Endothelial cell of umbilical vein (primary cell): ENCODE measurements at places on chromosomes 13 and 19. TPM values are rescaled to one million over a fixed set of nuclear protein-coding genes. Genes with fewer than 3 reads are reported as not detected.

Gene TMEM238
- total RNA-seq: 0.35 TPM in 1 of 2 replicates, not detected in the other

GRCh38 chr13:81987159-81987558, 1646.2 kb upstream of the SPRY2 start:
- no peak for DNase-seq

Gene ZNF540
- 0.75 and 0.83 TPM in 2 replicates for total RNA-seq

GRCh38 chr13:24233351-24233901, 72.9 kb downstream of the SPATA13 start:
- DNase-seq: peak; percentile 37

- no peak for DNase-seq
Measured at GRCh38 chr19:49338023-49338677, 2.9 kb downstream of the CD37 start.

DNA sequence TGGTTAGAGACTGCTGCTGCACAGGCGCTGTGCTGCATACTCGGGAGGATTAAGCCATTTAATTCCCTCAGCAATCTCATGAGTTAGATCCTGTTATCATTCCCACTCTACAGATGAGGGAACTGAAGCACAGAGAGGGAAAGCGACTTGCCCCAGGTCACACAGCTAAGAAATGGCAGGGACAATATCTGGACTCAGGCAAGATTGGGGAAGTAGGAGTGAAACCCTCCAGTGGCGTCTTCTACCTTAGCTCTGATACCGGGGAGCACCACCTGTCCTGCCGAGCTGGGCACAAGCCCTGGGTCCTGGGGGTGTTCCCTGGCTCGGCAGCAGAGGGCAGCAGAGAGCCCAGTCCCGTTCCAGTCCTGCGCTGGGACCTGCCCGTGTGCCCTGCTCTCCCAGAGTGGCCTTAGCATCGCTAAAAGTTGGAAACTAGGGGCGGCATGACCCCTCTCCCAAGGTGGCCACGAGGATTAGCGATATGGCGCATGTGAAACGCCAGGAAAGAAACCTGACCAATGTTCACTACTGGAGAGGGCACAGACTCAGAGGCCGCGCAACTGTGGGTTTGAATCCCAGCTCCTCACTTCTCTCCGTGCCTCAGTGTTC, 20.5 kb downstream of the CYTH2 start:
- peak; percentile 65 for DNase-seq

DNA sequence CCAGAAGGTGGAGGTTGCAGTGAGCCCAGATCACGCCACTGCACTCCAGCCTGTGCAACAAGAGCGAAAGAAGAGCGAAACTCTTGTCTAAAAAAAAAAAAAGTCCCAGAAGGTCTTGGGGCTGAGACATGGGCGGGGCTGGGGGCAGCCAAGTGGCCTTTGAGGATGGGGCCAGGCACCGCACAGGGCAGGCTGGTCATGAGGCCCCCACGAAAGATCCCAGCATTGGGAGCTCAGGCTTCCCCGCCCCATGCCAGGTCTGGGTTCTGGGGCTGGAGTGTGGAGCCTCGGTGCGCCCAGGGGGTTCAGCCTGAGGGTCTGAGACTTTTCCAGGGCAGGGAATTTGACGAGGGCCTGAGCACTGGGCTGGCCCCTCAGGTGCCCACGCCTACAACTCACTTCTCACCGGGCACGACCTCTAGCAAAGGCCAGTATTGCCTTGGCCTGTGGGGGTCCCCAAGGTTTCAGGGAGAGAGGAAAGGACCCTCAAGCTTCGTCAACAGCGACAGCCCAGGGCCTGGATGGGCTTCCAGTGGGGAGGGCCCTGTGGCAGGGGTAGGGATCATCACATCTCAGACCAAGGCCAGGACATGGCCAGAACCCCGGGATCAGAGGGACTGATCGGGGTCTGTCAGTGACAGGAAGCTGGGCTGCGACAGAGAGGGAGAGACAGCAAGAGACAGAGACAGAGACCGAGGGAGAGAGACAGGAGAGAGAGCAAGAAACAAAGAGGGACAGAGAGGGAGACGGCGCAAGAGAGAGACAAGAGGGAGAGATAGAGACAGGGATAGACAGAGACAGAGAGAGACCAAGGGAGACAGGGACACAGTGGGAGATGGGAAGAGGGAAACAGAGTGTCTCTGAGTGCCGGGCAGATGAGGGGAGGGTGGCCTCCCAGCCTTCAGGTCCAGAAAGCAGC, 7.5 kb upstream of the MEX3D start:
- no peak for DNase-seq

DNA sequence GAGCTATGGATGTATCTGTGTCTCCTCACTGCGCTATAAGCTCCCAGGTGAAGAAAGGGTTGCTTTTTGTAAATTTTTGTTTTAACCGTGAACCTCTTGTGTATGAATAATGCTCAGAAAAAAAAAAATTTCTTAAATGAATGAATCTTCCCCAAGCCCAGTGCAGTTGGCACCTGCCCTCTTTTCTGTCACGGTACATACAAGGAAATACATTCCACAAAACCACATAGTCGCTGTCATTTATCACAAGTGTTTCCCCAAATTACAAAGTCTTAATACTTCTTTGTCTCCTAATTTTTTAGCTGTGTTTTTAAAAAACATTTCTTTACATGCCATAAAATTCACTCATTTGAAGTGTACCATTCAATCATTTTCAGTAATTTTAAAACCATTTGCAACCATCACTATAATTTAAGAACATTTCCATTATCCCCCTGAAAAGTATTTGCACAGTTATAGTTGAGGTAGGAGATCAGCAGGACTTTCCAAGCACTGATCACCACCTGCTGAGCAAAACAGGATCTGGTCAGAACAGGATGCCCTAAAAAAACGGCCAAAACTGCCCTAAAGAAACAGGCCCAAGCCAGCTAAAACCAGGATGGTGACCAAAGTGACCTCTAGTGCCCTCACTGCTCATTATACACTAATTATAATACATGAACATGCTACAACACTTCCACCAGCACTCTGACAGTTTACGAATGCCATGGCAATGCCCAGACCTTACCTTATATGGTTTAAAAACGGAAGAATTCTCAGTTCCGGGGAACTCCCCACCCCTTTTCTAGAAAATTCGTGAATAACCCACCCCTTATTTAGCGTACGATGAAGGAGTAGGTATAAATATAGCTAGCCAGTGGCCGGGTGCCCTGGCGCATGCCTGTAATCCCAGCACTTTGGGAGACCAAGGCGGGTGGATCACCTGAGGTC, 1.3 kb upstream of the TEX30 start:
- no peak for DNase-seq

Gene IRGC
- not detected in 2 replicates for total RNA-seq

GRCh38 chr13:113802090-113802531, 43.1 kb downstream of the TMEM255B start:
- no peak for DNase-seq

DNA sequence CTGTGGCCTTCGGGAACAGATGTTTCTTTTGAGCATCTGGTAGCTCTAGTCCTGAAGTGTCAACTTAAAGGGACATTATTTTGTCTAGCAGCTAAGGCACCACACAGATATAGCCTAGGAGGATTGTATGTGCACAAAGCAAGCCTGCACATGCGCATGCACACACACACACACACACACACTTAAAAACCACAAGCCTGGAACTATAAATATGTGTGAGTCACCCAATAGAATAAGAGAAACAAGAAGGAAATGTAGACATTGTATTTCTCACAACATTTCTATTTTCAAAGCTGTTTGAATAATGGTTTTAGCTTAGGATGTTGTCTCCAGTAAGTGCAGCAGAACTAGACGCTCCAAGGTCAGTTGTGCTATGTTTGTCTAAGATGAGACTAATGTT, 516.5 kb downstream of the SUCLA2 start:
- no peak for DNase-seq

DNA sequence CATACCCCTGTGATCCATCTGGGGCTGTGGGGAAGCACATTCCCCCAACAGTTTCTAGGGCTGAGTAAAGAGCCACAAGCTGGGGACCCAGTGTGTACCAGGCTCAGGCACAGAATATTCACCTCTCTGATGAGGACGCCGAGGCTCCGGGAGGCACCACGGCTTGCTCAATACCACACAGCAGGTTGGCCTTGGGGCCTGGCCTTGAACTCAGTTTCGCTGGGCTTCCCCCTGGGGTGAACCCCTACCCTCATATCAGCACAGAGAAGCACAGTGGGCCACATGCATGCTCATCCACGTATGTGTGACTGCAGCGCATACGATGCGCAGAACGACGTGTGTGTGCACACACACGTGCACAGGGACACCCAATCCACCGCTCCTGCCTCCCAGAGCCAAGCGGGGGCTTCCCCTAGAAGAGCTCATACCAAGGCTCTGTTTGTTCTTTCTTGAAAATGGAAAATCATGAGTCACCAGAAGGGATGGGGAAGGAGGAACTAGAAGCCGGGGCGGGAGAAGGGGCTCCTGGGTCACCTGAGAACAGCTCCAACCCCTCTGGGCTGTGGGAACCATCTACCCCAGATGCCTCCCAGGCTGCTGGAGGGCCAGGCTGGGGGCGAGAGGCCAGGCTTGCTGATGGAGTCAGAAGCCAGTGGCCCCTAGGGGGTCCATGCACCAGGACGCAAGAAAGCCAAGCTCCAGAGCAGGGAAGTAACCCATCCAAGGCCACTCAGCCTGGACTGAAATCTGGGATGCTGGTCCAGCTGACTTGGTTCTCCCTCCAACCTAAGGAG, 4.9 kb upstream of the PDE4C start:
- no peak for DNase-seq

DNA sequence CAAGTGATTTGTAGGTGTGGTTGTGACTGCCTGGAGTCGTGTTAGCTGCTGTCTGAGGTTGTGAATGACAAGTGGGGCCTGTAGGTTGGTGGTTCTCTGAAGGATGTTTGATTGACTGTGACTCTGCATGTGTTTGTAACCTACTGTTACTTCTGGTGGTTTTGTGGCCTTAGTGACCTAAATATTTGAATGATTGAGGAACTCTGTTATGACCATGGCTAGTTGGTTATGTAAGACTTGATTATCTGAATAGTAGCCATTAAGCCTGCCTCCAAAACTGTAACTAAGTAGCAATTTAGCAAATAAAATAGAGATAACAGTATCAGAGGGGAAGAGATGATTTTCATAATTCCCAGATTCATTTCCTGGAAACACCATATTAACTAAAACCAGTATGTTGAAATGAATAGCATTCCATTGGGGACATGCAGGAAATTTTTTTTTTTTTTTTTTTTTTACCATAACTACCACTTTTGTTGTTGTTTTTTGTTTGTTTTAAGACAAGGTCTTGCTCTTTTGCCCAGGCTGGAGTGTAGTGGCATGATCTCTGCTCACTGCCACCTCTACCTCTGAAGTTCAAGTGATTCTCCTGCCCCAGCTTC, 865 bp downstream of the ZNF382 start:
- DNase-seq: peak; percentile 30
